ENCODE measurements at places on chromosomes 4 and X.

DNA sequence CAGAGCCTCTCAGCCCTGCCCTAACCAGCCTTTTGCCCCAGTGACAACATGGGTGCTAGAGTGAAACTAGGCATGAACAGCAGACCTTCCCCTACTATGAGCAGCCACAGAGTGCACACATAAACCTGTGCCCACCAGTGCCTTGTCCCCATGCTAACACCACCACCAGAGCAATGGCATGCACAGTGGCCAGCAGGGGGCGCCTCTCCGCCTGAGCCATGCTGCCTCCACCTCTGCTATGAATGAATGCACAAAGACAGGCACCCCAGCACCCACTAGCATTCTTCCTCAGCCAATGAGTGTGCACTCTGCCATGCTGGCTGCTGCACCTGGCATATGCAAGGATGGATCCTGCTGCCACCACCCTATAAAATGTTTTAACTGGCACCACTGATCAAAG is 286.9 kb upstream of the FGF16 start:
- peak; percentile 9 for DNase-seq

DNA sequence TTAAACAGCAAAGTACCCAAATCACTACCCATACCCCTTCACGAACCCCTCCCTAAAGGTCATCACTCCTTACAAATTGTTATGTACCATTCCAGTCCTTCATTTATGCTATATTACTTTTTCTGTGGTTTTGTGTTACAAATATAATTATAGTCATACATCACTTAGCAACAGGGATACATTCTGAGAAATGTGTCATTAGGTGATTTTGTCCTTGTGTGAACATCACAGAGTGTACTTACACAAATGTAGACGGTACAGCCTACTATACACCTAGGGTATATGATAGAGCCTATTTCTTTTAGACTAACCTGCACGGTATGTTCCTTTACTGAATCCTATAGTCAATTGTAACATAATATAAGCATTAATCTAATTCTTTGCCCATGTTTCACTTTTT is 61.9 kb downstream of the ASB9 start:
- no peak for DNase-seq

DNA sequence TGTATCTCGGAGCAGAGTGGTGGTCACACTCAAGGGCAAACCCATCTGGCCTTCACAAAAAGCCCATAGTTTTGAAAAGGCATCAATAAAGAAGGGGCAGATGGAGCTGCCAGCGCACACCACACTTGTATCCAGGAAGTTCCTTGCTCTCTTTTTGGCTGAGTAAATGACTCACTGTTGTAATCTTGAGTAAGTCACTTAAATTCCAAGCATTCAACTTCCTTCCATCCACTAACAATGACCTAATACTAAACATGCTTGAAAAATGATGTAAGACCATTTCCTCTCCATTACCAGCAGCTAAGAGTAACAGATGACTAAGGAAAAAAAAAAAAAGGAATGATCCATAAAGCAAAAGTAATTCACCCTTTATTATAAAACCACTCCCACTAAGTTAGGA is 32.4 kb upstream of the MYOZ2 start:
- no peak for DNase-seq

DNA sequence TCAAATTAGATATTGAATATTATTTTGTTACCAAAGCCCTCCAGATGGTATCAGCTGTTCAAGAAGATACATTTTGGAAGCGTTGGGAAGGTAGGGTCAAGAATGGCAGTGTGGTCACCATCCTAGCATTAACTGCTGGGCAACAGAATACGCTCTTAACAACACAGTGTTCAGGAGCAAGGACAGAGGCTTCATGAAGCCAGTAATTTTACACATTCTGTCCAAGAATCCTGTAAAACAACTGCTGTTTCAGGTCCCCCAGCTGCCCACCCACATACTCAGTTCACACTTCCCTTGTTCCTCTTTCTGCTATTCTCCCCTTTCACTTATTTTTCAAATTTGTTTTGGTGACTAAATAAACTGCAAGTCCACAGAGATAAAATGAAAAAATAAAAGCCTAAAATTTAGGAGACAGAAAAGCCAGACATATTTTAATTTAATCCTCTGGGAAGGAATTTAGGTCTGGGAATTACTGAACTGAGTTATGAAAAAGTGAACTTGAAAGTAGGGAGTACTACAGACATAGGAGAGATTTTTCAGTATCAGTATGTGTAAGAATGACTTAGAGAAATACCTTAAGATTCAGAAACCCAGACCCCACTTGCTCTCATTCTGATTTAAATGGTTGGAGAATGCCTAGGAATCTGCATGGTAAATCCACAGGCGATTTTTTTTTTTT is 406.7 kb downstream of the MAPK10 start:
- DNase-seq = no peak

DNA sequence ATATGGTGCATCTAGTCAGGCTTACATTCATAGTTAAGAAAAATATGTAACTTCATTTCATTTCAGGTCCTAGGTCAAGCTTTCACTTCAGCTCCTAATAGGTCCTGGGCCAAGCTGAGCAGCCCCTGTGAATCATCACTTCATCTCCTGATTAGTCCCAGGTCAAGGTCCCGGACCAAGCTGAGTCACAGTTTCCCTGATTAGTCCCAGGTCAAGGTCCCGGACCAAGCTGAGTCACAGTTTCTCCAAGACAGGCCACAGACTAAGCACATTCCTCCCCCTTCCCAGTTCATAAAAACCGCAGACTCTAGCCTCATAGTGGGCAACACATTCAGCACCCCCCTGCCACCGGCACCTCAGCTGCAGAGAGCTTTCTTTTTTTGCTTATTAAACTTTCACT is 1331.8 kb downstream of the PCDH19 start:
- DNase-seq = no peak

All from T-helper 1 cell (primary cell).